ENCODE measurements at places on chromosomes 11 and 22. TPM values are rescaled to one million over a fixed set of nuclear protein-coding genes. Genes with fewer than 3 reads are reported as not detected.
A peak's percentile ranks its signal among the peaks of the same experiment; 100 is the strongest.

CCDC15 gene
- 0.82 TPM for total RNA-seq

SEPTIN3 gene
- 0.09 TPM for total RNA-seq

APOBEC3H gene
- total RNA-seq, result 0.35 TPM

KCTD14 gene
- 1.3 TPM for total RNA-seq

USP2 gene
- total RNA-seq, result 68.8 TPM

APOA4 gene
- not detected for total RNA-seq

DNA sequence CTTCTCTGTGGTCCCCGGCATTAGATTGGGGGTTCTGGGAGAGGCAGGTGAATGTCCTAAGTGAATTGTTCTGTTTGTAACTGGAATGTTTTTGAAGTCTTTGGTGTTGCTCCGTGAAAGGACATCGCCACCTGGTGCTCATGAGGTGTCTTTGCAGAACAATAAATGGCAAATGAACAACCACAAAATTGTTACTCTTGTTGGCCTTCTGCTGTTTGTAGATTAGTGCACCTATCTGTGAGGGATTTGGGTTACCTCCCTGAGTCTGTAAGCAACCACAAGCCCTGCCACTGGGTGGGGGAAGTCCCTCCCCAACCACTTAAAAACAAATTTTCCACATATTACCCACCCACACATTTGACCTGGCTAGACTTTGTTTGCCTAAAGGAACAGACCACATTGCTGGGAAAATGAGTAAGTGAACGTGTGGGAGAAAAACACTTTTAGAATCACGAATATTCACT, 4.7 kb downstream of the MPEG1 start:
- DNase-seq, result peak; percentile 45

GRCh38 chr11:119661226-119661625, 67.8 kb downstream of the NECTIN1 start:
- no peak for DNase-seq

GRCh38 chr11:2096011-2096918, 42.9 kb downstream of the IGF2 start:
- no peak for DNase-seq

DNA sequence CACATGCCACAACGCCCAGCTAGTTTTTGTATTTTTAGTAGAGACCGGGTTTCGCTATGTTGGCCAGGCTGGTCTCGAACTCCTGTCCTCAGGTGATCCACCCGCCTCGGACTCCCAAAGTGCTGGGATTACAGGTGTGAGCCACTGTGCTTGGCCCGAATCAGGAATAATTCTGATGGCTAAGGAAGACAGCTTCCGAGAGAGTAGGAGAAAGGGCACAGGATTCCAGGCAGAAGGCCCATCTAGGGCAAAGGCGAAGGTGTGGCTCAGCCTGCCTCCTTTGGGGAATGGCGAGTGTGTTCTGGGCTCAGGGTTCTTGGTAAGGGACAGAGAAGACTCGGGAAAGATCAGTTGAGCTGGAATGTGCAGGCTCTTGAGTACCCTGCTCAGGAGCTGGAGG, 1.6 kb upstream of the SYCE3 start:
- DNase-seq, result no peak

DNA sequence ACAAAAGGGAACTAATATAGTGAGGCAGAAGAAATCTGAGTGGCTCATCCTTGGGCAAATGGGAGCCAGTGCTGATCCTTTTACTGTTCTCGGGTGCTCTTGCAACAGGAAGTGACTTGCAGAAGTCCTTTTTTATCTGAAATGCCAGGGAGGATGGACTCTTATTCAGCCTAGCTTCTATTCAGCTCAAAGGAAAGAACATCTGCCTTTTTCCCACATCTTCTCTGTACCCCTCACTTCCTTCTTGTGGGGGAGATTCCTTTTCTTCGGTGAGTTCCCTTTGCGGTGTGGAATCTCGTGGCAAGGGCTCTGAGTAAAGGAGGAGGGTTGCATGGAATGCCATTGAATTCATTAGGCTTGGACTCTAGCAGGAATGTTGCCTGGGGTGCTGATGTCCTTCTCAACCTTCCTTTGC, 76.2 kb downstream of the ZBTB16 start:
- no peak for DNase-seq

- DNase-seq, result no peak
Observed at GRCh38 chr11:107385361-107385981, 72.2 kb downstream of the CWF19L2 start.

- DNase-seq, result no peak
Observed at GRCh38 chr22:36225333-36225922, 13.9 kb downstream of the APOL2 start.

DNA sequence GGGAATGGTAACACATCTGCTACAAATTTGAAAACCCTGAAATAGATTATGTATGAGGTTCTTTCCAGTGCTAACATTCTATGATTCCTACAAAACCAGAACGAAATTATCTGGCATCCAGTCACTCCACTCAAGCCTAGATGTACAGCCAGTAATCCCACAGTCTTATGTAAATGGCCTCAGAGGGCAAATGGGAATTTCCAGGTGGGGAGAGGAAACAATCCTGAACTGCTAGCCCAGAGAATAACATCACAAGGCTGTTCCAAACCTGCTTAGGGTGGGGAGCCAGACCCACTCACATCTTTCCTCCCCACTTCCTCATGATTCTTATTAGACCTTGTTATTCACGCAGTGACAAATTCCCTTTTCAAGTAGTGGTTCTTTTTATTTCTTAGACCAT, 3.5 kb downstream of the FIBIN start:
- DNase-seq, result no peak

- no peak for DNase-seq
Observed at GRCh38 chr22:35491908-35492380, 48.7 kb upstream of the RASD2 start.

- no peak for DNase-seq
Observed at GRCh38 chr11:63910675-63911074, 6.3 kb downstream of the RCOR2 start.

DNA sequence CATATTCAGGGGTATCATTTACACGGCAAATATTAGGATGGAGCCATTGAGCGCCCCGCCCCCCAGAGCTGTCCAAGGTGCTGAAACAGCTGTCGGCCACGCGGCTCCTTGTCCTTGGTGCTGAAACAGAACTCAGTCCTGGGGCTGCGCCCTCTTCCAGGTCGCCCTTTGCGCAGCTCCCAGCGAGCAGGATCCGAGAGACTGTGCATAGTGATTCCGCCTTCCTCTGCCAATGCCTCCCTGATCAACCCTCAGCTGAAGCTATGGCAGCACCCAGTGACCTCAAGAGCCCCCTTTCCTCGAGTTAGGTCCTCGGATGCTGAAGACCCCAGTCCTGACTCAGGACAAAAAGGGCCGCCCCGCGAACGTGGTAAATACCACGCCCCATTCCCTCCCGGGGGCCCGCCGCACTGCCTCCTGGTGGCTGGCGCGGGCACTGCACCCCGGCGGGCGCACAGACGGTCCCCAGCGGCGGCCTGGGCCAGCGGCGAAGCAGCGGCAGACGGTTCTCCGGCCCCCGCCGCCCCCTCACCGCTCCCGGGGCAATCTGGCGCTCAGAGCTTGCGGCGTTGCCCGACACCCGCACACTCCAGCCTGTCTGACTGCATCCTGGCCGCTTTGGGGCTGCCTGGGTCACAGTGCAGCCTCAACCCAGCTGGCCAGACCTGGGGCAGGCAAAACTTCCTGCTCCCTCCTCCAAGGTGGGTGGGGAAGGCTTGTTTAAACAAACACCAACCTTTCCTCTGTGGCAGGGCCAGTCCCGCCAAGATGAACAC, 13.4 kb downstream of the SYT7 start:
- DNase-seq, result peak; percentile 82

DNA sequence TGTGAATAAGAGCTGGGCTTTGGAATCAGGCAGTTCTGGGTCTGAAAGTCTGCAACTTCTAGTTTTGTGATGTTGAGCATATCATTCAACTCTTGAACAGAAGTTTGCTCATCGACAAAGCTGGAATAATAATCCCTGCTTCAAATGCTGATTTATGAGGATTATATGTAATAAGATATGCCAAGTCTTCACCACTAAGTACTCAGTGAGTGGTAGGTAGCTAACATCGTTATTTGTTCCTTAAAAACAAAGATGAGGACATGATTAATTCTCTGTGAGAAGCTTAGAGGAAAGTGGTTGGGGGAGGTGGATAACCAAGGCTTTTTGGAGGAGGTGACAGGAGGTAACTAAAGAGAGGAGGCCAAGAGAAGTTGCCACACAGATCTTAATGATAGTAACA, 96.5 kb downstream of the ME3 start:
- DNase-seq, result no peak

DNA sequence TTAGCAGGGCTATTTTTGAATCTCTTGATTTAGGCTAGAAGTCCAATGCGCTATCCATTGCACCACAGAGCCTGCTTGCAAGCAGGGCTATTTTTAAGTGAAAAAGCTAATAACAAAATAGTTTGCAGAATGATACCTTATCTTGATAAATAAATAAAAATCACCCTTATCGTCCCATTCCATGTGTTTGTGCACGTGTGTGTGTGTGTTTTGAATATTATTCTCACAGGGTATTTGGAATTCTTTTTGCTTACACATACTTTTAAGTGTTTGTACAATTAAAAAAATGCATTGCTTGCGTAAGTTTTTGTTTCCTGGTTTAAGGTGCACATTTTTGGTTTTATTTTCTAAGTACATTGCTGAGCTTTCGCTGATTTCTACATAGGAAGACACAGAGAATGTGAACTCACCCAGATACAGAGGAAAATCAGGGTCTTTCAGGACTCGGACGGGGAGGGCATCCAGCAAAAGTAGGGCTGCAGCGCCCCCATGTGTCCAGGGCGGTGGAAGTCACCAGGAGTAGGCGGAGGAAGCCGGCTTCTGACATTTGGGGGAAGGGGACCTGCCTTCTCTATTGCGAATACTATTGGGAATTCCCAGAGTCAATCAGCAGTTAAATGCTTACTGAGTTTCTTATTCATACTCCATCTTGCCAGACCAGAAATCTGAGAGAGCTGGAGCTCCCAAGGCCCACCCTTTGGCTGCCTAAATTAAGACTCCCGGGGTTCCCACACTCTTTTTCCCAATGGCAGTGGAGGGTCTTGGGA, 27.3 kb downstream of the SLC1A2 start:
- peak; percentile 87 for DNase-seq

DNA sequence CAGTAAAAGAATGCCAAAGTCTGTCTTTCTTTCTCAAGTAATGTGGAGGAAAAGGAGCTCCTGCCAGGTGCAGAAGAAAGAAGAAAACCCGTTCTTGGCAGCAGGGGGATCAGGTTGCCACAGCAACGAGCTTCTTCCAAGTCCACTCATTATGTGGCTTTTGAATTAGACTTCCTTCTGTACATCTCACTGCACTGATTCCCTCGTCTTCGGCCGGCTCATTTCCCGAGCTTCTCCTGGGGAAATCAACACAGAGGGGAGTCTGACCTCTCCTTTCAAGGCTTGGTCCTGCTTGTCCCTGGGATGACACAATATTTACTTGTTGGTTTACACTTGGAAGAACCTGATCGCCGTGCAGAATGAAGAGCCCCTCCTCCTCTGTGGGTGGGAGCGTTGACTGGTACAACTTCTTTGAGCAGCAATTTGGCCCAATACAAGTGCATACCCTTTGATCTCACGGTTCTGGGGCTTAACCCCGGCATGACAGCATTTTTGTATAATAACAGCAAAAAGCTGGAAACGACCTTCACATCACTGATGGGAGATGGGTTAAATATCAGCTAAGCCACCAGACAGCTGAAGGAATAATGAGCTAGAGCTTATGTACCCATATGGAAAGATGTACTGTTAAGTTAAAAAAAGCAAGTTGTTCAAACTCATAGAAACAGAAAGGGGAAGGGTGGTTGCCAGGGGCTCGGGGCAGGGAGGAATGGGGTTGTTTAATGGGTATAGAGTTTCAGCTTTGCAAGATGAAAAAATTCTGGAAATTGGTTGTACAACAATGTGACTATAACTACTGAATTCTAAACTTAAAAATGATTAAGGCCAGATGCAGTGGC, 35.4 kb downstream of the MCHR1 start:
- no peak for DNase-seq

GRCh38 chr22:33357981-33358399, 299.8 kb upstream of the SYN3 start:
- no peak for DNase-seq

DNA sequence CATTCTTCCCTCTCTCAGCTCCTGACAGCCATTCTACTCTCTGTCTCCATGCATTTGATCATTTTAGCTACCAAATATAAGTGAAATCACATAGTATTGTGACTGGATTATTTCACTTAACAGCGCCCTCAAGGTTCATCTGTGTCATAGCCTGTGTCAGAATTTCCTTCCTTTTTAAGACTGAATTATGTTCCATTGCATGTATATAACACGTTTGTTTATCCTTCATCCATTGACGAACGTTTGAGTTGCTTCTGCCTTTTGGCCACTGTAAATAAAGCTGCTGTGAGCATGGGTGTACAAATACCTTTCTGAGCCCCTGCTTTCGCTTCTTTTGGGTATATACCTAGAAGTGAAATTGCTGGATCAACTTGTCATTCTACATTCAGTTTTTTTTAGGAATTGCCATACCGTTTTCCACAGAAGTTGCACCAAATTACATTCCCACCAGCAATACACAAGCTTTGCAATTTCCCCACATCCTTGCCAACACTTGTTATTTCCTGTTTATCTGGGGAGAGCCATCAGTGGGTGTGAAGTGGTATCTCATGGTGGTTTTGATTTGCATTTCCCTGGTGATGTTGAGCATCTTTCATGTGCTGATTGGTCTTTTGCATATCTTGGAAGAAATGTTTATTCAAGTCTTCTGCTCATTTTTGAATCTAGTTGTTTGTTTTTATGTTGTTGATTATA, 17.5 kb downstream of the GLB1L2 start:
- DNase-seq, result no peak

GRCh38 chr22:43825651-43826050, 13.5 kb upstream of the EFCAB6 start:
- DNase-seq, result no peak

DNA sequence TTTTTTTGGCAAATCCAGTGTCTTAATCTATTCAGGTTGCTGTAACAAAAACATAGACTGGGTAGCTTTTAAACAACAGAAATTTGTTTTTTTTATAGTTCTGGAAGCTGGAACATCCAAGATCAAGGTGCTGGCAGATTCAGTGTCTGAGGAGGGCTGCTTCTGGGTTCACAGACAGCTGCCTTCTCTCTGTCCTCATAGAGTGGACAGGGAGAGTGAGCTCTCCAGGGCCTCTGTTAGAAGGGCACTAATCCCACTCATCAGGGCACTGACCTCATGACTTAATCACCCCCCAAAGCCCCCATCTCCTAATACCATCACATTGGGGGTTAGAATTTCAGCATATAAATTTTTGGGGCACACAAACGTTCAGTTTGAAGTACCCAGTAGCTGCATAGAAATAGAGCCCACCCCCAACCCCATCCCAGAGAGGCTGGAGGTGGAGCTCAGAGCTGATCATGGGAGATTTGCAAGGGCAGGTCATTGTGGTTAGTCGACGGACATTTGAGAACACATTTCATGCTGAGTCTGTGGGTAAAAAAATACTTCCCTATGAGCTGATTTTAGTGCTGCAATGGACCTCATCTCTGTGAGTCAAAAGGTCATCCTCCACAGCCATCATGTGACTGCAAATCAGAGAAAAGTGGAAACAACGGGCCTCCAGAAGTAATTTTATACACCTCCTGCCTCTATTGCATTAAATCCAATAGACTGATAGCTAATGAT, 203.1 kb upstream of the CADM1 start:
- DNase-seq, result no peak

DNA sequence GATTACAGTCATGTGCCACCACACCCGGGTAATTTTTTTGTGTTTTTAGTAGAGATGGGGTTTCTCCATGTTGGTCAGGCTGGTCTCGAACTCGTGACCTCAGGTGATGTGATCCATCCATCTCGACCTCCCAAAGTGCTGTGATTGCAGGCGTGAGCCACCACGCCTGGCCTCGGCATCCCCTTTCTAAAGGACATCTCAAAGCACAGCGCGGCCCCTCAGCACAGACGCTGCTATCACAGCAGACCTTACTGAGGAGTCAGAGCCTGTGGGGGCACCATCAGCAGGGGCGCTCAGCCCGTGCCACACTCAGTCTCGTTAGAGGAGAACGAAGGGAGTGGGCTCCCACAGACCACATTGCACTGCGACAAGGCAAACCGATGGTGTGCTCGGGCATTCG, 19.4 kb downstream of the CELSR1 start:
- no peak for DNase-seq
